ENCODE measurements at places on chromosomes 12 and 14.

DNA sequence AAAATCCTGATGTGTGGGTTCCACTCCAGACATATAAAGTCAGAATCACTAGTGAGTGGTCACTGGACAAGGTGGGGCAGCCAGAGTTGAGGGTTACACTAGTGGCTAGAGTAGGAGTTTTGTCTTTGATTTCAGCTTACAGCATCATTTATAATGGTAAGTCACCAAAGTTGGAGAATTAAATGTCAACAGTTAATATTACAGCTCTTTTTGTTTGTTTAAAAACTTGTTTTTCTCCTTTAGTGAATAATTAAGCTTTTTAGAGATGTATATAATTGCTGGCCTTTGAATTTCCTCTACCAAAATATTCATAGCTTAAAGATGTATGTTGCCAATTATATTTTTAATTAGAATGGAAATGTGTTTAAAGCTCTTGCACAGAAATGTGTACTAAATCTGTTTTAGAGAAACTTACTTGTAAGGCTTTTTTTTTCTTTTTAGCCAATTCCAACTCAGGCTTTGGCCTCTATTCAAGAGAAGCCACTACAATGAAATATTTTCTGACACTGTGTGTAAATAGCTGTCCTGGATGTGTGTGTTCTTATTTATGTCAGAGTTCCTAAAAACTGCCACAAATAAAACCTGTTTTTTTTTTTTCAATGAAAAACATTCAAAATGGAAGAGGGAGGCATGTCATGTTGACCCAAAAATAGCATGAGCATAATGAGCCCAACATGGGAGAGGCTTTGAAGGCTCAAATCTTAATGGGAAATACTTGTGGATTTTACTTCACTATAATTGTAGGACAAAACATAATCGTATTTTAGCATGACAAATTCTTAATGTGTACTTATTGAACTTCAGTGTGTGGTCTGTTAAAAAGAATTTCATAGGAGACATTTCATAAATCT lies 92.2 kb downstream of the TBC1D30 start:
- DNase-seq: no peak

DNA sequence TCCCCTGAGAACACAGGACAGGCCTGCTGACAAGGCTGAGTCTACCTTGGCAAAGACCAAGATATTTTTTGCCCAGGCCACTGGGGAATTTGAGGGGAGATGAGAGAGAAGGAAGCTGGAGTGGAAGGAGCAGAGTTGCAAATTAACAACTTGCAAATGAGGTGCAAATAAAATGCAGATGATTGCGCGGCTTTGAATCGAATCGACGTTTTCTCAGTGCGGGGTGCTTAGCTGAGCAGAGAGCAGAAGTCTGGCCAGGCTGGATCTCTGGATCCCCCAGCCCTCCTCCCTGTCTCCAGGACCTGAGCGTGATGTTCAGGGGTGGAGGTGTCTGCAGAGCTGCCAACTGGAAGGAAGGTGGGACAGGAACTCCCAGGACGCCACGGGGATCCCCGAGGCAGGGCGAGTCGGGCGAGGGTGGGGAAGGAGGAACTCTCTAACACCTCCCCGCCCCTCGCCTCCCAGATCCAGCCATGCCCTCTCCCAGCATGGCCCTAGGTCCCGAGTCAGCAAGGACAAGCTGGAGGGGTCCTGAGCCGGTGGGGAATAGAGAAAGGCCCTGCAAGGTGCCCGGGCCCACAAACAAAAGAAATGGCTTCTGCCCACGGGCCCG lies 527 bp upstream of the CARMIL3 start:
- DNase-seq: no peak

DNA sequence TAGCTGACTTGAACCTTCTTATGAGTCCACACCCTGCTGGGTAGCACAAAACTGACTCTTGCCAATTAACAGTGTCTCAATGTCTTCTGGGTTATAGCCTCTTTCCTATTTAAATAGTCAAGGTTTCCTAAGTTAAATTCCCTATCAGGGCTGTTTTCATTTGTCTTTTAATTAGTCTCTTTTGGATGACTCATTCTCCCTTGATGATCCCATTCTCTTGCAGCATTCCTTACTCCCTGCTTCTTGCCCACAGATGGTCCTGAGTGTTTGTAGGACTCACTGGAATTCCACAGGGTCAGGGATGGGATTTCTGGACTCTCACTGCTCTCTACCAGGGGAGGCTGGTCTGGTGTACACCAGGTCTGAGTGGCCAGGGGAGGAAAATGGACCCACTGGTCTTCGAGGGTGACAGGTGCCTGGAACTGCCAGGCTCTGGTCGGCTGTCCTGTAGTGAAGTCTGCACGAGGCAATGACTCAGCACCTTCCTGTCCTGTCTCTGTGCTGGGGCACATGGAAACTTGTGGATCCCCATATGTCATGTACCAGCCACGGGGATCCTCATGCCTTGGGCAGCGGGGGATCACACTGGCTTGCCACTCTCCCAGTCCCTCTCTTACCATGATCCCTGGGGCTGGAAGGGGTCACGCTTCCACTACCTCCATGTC lies 236.5 kb upstream of the PELI2 start:
- no peak for DNase-seq

DNA sequence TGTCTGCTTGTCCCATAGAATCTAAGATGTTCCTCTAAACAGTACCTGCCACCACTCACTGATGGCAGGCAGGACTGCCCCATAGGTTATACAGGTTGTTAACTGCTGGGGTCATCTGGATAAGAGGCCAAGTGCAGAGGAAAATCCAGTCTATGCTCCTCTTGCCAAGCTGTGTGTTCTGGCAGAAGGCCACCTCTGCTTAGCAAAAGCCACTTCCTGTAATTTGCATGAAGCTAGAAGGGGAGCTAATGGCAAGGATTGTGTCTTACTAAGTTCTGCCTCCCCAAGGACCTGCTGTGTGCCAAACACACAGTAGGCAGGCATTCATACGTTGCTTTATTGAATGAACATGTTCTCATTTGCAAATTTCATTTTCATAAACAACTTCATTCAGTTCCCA lies 445.4 kb downstream of the BCL11B start:
- DNase-seq: no peak

- DNase-seq: no peak
Observed at GRCh38 chr12:9931245-9931644, 925 bp downstream of the CLEC2A start.

DNA sequence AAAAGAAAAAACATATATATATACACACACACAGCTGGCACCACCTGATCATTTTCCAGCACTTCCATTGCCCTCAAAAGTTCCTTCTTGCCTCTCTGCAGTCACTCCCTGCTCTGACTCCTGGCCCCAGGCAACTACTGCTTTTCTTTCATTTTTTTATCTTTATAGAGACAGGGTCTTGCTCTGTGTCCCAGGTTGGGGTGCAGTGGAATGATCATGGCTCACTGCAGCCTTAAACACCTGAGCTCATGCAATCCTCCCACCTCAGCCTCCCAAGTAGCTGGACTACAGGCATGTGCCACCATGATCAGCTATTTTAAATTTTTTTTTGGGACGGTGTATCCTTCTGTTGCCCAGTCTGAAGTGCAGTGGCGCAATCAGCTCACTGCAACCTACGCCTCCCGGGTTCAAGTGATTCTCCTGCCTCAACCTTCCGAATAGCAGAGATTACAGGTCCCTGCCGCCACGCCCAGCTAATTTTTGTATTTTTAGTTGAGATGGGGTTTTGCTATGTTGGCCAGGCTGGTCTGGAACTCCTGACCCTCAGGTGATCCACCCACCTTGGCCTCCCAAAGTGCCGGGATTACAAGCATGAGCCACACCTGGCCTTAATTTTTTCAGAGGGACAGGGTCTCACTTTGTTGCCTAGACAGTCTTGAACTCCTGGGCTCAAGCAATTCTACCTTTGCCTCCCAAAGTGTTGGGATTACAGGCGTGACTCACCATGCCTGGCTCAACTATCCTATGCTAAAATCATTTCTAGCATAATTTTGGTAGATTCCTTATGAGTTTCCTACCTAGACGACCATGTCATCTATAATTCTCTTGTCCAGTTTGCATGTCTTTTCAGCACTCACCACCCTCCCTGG lies 7.8 kb downstream of the HSP90AA1 start:
- no peak for DNase-seq

DNA sequence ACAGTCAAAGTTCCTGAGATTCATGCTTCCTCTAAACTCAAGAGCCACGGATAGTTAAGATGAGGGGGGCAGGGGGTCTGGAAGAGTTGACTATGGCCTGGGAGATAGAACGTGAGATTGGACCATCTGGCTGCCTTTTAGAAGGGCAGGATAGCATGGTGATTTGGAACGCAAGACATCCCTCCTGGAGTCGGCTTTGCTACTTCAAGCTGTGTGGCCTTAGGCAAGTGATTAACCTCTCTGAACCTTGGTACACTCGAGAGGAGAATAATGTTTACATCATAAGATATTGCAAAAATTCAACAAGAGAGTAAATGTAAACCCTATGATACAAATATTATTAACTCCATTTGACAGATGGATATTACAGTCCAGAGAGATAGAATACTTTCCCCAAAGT lies 49.7 kb downstream of the RPH3A start:
- no peak for DNase-seq

GRCh38 chr12:96195845-96196451 lies 1.8 kb downstream of the ELK3 start:
- no peak for DNase-seq
